ENCODE measurements at places on chromosomes 11 and 22.

DNA sequence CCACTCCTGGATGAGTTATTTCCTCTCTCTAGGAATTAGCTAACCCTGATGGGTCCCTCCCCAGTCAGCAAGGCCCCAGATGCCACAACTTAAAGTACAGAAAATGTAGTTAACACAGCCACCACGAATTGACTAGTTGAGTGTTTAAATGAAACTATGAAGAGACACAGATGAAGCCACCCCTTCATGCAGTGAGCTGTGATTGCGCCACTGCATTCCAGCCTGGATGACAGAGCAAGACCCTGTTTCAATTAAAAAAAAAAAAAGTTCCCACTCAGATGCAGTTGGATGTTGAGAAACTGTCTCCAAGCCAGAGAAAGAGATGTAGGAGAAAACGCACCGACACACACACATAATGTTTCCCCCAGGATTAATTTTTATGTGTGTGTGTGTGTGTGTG lies 53.3 kb downstream of the SCN3B start:
- DNase-seq, result no peak

GRCh38 chr11:109911488-109911887 lies 181.7 kb upstream of the ZC3H12C start:
- DNase-seq, result no peak

- DNase-seq, result no peak
These were observed 38.3 kb upstream of the RAB1B start for GRCh38 chr11:66230156-66230555.

GRCh38 chr11:62796281-62796680 lies 4.5 kb upstream of the TMEM223 start:
- no peak for DNase-seq

GRCh38 chr22:41943661-41944209 lies 3.2 kb downstream of the CENPM start:
- no peak for DNase-seq

DNA sequence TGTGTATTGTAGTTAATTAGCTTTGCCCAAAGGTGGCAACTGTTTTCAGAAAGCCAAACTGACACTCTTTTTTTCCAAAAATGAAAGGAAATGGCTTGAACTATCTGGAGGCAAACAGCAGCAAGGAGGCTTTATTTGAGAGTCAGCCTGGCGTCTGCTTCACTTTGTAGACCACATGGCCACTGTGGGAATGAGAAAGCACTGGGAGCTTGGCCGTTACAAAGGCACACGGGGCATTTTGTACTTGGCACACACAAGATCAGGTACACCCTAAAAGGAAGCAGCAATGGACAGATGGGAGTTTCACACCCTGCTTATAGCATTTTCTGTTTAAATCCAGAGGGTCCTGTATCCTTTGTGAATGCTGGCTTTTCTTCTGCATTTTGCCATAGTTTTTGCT lies 126.3 kb downstream of the MPPED2 start:
- DNase-seq, result no peak
